ENCODE measurements at places on chromosomes 16 and 17. TPM values are rescaled to one million over a fixed set of nuclear protein-coding genes. Genes with fewer than 3 reads are reported as not detected.

DNA sequence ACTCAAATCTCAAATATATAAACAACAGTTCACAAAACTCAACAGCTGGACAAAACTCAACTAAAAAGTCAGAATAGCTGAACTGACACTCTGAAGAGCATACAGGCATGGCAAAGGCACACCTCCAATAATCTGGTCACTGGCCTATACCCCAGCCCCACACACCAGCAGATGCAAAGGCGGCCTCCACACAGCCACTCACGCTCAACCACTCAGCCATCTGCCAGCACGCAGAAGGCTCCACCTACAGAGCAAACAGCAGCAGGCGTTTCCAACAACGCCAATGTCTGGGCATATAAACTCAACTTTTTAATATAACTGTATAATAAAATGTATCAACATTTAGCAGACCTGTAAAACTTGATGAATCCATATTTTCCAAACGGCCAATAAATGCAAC lies 17.2 kb downstream of the USP7 start:
- no peaks in the 10 kb centered on the region for H3K27me3 ChIP-seq
- peaks cover 48% of the 10 kb centered on the region for H3K4me1 ChIP-seq
- H3K36me3 ChIP-seq = no peaks in the 10 kb centered on the region

Gene PDP2
- 20.0 TPM for total RNA-seq

Gene EXOSC6
- total RNA-seq = 29.5 TPM

DNA sequence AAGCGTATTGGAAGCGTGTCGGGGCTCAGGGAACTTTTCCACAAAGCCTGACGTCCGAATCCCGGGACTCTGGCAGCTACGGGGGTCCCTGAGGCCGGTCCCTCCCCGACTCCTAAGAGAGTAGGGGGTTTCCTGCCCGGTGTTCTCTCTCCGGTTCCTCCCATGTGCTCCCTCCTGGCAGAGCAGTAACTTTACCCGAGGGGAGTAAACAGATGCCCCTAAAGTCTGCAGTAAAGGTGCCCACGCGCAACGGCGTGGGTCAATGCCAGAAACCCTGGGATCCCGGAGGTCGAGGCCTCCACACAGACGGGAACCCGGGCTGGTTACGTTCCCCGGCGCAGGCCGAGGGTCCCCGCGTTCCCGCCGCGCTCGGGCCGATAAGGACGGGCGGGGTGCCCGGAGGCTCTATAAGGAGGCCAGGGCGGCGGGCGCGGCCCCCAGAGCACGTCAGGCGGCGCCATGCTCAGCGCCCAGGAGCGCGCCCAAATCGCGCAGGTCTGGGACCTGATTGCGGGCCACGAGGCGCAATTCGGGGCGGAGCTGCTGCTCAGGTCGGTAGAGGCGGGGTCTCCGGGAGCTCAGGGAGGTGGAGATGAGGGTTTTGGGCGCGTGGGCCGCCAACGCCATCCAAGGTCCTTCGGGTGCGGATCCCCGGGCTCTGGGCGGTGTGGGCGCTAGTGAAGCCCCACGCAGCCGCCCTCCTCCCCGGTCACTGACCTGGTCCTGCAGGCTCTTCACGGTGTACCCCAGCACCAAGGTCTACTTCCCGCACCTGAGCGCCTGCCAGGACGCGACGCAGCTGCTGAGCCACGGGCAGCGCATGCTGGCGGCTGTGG lies at the start of gene HBM:
Gene HBM, plus strand, starts transcription at position 440 of the 836 bp plus-strand sequence. Its CDS starts 20 bp downstream, at position 460.
- no peak within 1 kb of the TSS for H3K4me3 ChIP-seq
- no peaks in the 10 kb centered on the region for H3K4me1 ChIP-seq
- DNase-seq = no peak
- no peak within 1 kb of the TSS for H3K27ac ChIP-seq
- H3K36me3 ChIP-seq = no peaks in the 10 kb centered on the region

DNA sequence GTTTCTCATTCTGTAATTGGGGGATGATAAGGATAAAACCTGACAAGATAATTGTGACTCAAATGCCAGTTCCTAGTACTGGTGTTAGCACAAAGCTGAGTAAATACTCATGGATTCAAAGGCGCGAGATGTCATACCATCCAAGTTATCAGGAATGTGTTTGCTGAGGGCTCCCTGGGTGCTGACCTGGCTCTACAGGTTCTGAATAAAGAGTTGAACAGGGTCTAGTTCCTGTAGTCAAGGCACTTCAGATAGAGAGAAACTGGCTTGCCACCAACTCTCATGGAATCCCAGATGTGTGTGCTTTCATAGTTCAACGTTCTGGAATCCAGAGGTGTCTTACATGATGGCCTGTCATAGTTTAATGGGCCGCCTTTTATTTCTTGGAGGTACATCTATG lies 141.6 kb downstream of the PRKCA start:
- H3K4me1 ChIP-seq = peaks cover 28% of the 10 kb centered on the region
- no peak for DNase-seq
- peaks cover 1% of the 10 kb centered on the region for H3K36me3 ChIP-seq
- H3K27ac ChIP-seq = no peak overlapping the region
- H3K4me3 ChIP-seq = no peak overlapping the region

DNA sequence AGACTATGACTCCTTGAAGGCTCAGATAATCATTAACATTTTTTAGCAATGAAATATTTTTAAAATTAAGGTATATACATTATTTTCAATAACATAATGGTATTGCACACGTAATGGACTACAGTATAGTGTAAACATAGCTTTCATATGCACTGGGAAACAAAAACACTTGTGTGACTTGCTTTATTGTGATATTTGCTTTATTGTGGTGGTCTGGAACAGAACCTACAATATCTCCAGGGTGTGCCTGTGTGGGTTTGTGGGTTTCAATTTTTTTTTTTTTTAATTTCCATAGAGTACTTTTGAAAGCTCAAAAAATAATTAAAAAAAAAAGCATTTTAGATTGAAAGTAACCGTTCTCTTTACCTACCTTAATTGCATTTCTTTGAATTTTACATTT lies 25.3 kb downstream of the CYLD start:
- no peak for DNase-seq
- H3K36me3 ChIP-seq = peaks cover 24% of the 10 kb centered on the region
- no peak overlapping the region for H3K27ac ChIP-seq
- no peaks in the 10 kb centered on the region for H3K4me1 ChIP-seq
- H3K27me3 ChIP-seq = no peaks in the 10 kb centered on the region

Gene PHOSPHO1
- total RNA-seq = not detected

- no peaks in the 10 kb centered on the region for H3K36me3 ChIP-seq
- DNase-seq = no peak
- H3K27ac ChIP-seq = no peak overlapping the region
- no peak overlapping the region for H3K4me3 ChIP-seq
- peaks cover 14% of the 10 kb centered on the region for H3K27me3 ChIP-seq
- H3K4me1 ChIP-seq = peaks cover 5% of the 10 kb centered on the region
Measured at GRCh38 chr17:62727916-62728672, 80.0 kb downstream of the MARCHF10 start.

DNA sequence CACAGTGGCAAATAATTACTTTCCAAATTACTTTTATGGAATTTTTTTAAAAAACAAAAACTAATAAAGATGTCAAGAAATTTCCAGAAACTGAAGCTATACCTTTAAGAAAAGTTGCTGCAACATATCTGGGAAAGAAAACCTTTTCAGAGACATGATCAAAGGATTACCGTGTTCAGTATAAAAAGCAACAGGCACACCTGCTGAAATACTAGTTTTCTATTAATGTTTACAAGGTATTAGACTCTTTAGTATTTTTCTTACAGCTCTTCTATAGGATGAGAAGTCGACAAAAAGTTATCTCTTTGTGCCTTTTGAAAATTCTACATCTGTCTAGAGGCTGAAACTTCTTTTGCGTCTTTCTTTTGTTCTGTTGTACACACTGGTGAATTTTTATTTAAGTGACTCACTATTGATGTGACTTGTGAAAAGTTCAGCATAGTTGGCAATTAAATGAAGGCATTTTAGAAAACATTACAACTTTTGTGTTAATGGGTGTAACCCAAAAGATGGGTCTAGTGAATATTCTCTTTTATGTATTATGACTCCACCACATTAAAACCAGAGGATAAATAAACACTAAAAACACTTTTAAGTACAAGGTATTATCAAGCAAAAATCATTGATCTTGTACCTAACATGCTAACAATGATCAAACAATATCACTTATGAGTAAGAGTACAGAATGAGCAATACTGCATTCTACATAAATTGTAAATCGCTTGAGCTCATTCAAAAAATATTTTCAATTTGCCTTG lies 23.8 kb downstream of the NACA2 start:
- H3K4me1 ChIP-seq = no peaks in the 10 kb centered on the region
- H3K36me3 ChIP-seq = no peaks in the 10 kb centered on the region
- DNase-seq = no peak
- H3K27ac ChIP-seq = no peak overlapping the region
- H3K4me3 ChIP-seq = no peak overlapping the region

Gene PABPN1L
- total RNA-seq = not detected

Gene KLHDC4
- 68.7 TPM for total RNA-seq

- DNase-seq = no peak
- no peak overlapping the region for H3K4me3 ChIP-seq
- peaks cover 4% of the 10 kb centered on the region for H3K4me1 ChIP-seq
- no peaks in the 10 kb centered on the region for H3K27me3 ChIP-seq
Measured at GRCh38 chr17:83007504-83008185, 71.8 kb upstream of the METRNL start.

Gene RBFOX1
- 0.29 TPM for total RNA-seq

DNA sequence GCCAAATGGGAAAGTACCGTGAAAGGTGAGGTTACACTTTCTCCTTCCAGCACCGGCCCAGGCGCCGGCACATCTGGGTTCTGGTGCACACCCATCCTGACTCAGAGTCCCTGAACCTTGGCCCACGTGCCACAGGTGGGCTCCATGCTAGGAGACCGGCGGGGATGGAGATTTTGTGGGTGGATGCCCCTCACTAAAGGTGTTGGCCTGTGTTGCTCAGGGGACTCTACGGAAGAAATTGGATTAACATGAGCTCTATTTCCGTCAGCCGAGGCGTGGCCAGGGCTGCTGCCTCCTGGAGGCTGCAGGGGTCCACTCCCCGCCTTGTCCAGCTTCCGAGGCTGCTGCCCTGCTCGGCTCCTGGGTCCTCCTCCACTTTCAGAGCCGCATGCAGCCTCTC lies 30.8 kb downstream of the FBXO31 start:
- no peaks in the 10 kb centered on the region for H3K27me3 ChIP-seq
- no peak overlapping the region for H3K4me3 ChIP-seq
- H3K36me3 ChIP-seq = peaks cover 2% of the 10 kb centered on the region
- no peak overlapping the region for H3K27ac ChIP-seq
- H3K4me1 ChIP-seq = no peaks in the 10 kb centered on the region

GRCh38 chr16:8943001-8943763 lies 20.5 kb downstream of the USP7 start:
- DNase-seq = no peak
- no peaks in the 10 kb centered on the region for H3K27me3 ChIP-seq
- peaks cover 37% of the 10 kb centered on the region for H3K4me1 ChIP-seq
- H3K27ac ChIP-seq = no peak overlapping the region
- H3K36me3 ChIP-seq = no peaks in the 10 kb centered on the region
- H3K4me3 ChIP-seq = no peak overlapping the region

DNA sequence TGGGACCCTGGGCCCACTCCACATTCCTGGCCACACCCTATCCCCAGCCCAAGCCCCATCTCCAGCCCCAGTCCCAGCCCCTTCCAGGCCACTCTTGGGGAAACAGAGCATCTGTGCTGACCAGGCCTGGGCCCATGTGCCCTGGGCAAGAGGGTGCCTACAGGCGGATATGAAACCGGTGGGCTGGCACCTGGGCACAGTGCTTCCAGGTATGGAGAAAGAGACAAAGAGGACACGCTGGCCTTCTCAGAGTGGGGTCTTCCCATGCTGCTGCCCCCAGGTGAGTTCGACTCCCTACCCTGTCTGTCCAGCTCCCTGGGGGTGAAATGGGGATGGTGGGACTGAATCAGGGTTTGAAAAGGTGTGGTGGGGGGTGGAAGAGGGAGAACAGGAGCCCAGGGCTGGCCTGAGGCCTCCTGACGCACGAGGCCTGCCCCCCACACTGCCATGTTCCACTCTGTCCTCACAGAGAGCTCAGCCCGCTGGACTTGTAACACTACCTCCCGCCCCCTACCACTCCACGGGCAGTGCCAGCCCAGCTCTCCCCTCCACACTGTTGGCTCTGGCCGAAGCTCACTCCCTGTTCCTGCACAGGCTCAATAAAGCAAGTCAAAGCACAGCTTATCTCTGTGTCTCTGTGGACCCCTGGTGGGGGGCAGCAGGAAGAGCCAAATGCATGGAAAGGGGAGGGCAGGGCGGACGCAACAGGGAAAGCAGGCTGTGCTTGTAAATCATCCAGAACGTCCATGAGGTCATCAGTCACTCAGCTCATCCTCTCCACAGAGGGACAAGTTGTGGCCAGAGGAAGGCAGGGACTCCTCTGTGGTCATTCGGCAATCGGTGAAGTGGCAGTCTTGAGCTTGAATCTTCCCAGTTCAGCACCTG lies 71.1 kb upstream of the TMEM97 start:
- peaks cover 3% of the 10 kb centered on the region for H3K4me1 ChIP-seq
- no peaks in the 10 kb centered on the region for H3K36me3 ChIP-seq
- peaks cover 27% of the 10 kb centered on the region for H3K27me3 ChIP-seq

DNA sequence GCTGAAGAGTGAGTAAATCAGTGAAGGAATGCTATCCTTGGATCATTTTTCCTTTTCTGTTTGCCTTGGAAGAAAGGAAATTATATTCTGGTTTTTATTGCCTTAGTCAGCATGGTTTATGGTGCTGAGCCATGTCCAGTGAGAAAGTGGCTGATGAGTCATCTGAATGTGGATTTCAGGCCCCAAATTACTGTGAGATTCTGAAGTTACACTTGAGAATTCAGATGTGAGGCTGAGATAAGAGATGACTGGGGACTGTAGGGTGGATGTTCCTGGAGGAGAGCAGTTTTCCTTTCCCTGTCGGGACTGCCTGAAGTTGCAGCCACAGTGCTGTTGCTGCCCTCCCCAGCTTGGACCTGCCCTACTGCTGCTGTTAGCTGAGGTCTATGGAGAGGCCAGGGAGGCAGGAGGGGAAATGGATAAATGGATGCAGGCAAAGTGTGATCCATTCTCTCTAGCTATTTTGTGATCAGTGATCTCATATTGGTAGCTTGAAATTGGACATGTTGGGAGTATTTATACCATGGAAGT lies 4.2 kb upstream of the MAP3K14 start:
- H3K4me3 ChIP-seq = no peak overlapping the region
- H3K36me3 ChIP-seq = no peaks in the 10 kb centered on the region
- H3K27me3 ChIP-seq = peaks cover 28% of the 10 kb centered on the region
- H3K4me1 ChIP-seq = peaks cover 7% of the 10 kb centered on the region

DNA sequence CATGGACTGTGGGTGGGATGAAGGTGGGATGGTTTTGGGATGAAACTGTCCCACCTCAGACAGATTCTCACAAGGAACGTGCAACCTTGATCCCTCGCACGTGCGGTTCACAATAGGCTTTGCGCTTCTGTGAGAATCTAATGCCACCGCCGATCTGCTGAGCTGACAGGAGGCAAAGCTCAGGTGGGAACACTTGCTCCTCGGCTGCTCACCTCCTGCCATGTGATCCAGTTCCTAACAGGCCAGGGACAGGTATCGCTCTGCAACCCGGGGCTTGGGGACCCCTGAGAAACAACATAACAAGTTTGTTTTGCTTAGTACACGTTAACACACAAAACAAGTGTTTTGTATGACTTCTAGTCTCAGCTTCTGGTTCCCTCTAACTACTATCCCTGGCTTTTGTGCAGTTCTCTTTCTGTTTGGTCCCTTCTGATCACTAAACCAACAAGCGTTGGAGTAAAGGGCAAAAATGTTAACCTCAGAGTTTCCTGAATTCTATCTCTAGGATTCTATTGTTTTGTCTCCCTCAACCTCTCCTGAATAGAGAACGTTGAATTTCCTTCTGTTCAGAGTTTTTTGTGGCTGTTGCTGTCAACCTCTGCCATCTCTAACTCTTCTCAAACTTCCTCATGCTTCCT lies 7.8 kb upstream of the KRTAP3-1 start:
- DNase-seq = no peak
- no peak overlapping the region for H3K27ac ChIP-seq
- H3K4me3 ChIP-seq = no peak overlapping the region
- no peaks in the 10 kb centered on the region for H3K36me3 ChIP-seq
